ENCODE measurements at places on chromosomes 11 and 22. TPM values are rescaled to one million over a fixed set of nuclear protein-coding genes. Genes with fewer than 3 reads are reported as not detected.

Gene HOATZ
- total RNA-seq, result not detected

GRCh38 chr11:101397979-101398378 is 185.8 kb downstream of the TRPC6 start:
- no peak for DNase-seq

DNA sequence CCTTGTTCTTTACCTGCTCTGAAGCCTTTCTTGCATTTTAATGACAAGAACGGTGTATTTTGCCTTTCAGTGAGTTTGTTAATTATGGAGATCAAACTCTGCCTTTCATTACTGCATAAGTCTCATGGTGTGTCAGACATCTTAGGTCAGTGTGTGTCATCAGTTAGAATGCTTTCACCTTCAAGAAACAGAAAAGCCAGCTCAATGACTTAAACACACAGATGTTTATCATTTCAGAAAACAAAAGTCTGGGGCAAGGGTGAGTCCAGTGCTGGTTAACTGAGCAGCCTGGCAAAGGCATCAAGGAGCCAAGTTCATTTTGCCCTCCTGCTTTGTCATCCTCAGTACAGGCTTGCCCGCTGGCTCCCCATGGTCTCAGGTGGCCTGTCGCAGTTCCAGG is 54.5 kb downstream of the PACS1 start:
- DNase-seq, result no peak

DNA sequence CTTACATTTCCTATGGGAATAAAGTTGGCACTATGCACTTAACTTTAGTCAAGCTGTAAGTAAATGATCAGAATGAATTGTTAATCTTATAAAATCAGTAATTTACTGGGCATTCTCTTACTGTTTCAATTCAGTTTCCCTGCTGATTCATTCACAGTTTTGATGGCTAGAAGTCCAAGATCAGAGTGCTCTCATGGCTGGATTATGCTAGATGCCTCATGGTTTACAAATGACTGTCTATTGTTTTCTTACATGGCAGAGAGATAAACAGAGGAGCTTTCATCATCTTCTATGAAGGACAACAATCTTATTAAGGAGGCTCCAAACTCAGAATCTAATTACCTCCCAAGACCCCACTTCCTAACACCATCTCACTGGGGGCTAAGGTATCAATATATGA is 135.1 kb upstream of the CARD18 start:
- peak; percentile 7 for DNase-seq
